Daoy (cell line): ENCODE measurements at places on chromosomes 16 and 17. TPM values are rescaled to one million over a fixed set of nuclear protein-coding genes. Genes with fewer than 3 reads are reported as not detected.

The CCL15 gene
- total RNA-seq: not detected in 2 replicates

The KRT20 gene
- not detected in 2 replicates for total RNA-seq

The TEX19 gene
- not detected in 2 replicates for total RNA-seq

The KRT34 gene
- 0.46 and 1.4 TPM in 2 replicates for total RNA-seq

DNA sequence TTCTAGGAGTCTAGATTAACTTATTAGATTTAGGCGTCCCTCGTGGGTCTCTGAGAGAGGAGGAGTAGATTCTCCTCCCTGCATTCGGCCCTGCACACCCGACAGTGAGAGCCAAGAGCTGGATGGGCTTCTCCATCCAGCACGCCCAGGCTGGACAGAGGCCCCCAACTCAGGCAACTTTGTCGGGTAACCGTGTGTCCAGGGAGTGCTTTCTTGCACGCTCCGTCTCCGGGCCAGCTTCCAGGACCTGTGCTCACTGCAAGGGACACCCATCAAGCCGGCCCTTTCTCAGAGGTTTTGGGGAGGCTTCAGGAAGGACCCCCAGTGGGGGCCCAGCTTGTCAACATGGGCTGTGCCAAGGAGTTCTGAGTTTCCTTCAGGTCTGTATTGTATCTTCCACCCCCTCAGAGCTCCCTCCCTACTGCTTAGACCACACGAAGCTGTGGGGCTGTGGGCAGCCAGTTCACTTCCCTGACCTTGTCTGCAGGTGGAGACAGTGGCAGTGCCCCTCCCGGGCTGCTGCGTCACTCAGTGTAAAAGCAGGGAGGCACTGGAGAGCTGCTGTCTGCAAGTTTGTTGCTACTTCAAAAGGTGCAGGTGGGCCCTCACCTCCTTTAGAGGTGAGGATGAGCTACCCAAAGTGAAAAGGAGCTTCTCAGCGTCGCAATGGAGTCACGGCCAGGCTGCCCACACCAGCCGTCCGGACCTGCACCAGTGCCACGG is 24.0 kb upstream of the C16orf78 start:
- DNase-seq: no peak

- DNase-seq: no peak
Measured at GRCh38 chr16:19644877-19645276, 73.2 kb downstream of the KNOP1 start.

GRCh38 chr17:4475463-4475862 is 23.2 kb upstream of the SPNS2 start:
- DNase-seq: no peak

- DNase-seq: no peak
Measured at GRCh38 chr16:81995651-81996050, 15.6 kb downstream of the SDR42E1 start.

DNA sequence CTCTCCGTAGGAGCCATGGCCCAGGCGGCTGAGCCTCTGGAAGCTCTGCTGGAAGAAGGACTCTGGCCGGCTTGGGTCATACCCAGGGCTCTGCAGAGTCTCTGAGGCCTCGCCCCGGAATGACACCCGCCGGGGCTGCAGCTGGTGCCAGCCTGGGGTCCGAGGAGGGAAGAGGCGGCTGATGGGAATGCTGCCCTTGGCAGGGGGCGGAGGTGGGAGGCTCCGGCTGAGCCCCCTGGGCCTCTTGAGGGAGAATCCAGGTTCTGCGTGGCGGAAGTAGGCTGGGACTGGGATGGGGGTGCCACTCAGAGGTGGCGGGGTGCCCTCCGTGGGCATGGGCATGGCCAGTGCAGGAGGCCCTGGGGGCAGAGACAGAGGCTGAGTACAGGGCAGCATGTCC is 3.6 kb downstream of the PKMYT1 start:
- DNase-seq: no peak

- DNase-seq: peak; percentile 33
Measured at GRCh38 chr17:8629371-8630226, 926 bp downstream of the MYH10 start.

DNA sequence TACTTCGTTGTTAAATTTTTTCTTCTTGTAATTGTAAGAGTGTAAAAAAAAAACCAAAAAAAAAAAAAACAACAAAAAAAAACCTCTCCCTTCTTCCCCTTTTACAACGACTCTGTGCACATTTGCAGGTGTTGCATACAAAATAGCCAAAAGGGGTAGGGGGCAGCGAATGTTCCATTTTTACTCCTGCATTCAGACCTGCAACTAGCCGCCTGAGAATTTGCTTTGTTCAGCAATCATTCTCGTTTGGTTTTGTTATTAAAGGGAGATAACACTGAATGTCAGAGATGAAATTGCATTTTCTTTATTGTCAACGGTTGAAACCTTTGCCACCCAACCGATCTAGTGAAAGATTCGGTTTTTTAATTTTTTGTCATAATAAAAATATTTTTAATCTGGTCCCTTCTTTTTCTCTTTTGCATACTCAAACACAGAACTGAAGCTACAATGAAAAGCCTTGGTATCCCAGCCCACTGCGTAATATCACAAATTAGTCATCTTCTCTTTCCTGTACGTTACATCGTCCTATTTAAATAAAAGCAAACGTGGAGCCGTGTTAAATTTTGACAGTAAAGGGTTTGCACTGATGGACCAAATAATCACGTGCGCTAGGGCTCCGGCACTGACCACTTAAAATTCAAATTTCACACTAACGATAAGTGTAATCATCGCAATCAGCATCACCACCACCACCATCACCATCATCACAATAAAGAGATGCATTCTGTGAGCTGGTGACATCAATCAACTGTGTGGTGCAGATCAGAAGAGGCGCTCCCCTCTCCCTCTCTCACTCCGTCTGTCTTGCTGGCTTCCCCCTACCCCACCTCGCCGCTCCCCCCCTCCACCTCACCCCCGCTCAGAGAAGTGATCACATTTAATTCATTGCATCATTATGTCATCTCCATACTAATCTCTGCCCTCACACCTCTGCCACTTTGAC is 406.2 kb upstream of the PSMD7 start:
- no peak for DNase-seq

- DNase-seq: no peak
Measured at GRCh38 chr16:68263559-68264127, 683 bp upstream of the SLC7A6 start.
